HCT116 (cell line): ENCODE measurements at places on chromosomes 6 and 20. TPM values are rescaled to one million over a fixed set of nuclear protein-coding genes. Genes with fewer than 3 reads are reported as not detected.

The IPCEF1 gene
- 0.32 TPM for total RNA-seq

GRCh38 chr6:135743476-135743875 lies 108.0 kb upstream of the PDE7B start:
- no peak overlapping the region for H3K4me3 ChIP-seq
- no peak for DNase-seq
- no peaks in the 10 kb centered on the region for H3K36me3 ChIP-seq
- no peaks in the 10 kb centered on the region for H3K27me3 ChIP-seq

DNA sequence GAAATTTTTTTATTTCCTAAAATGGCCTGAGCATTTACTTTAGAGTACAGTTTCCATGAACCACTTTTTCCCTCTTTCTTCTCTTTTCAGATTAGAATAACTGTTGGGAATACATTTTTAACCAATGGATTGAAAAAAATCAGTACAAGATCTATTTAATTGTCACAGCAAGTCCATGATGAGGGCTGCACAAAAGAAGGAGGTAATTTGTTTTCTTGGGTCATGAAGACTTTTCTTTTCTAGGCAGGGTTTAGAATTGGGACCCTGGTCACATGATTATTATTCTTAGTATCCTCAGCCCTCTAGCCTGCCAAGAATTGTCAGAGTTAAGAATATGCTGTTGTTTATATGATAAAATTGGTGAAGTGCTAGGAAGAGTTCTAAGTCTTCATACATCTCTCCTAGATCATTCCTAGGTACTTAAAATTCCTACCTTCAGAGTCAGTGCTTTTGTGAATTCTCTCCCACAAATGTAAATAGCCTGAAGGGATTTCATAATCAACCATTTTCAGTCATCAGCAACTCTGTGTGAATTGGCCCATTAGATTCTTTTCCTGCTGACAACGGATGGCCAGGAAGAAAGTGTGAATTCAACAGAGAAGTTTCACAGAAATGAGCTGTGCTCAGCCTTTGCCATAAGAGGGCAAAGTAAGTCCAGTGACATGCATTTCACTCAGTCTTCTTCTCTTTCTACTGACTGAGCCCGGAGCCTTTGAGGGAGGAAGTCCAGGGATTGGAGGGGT lies 32.4 kb upstream of the TPBG start:
- H3K27me3 ChIP-seq: no peaks in the 10 kb centered on the region
- no peak overlapping the region for H3K27ac ChIP-seq
- no peaks in the 10 kb centered on the region; the same call in 1 of the 2 replicates for H3K4me1 ChIP-seq
- no peaks in the 10 kb centered on the region for H3K36me3 ChIP-seq
- DNase-seq: no peak
- H3K4me3 ChIP-seq: no peak overlapping the region

GRCh38 chr6:45000833-45001232 lies 327.3 kb upstream of the RUNX2 start:
- H3K27me3 ChIP-seq: no peaks in the 10 kb centered on the region
- H3K4me3 ChIP-seq: no peak overlapping the region
- H3K27ac ChIP-seq: no peak overlapping the region
- H3K4me1 ChIP-seq: no peaks in the 10 kb centered on the region

DNA sequence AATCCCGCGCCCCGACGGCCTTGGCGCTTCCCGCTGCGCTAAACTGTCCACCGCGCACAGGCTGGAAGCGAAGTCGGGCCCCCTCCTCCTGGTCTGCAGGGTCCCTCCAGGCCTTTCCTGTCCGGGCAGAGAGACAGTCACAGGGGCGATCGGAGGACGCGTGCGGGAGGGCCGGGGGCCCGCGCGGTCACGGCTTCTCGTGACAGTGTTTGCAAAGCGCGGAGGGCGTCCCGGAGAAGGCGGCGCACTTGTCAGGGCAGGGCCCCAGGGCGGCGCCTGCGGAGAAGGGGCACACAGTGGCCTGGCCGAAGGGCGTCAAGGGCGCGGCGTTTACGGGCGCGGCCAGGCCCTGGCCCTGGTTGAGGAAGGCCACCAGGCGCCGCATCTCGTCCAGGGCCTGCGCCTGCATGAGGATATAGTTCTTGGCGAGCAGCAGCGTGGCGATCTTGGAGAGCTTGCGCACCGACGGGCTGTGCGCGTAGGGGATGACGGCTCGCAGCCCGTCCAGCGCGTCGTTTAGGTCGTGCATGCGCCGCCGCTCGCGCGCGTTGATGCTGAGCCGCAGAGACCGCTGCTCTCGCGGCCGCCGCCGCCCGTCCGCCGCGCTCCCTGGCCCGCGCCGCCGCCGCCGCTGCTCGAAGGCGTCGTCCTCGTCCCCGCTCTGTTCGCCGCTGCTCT lies 763 bp downstream of the BHLHE23 start:
- DNase-seq: no peak
- no peaks in the 10 kb centered on the region for H3K27me3 ChIP-seq
- no peak overlapping the region for H3K4me3 ChIP-seq
- no peaks in the 10 kb centered on the region for H3K36me3 ChIP-seq

DNA sequence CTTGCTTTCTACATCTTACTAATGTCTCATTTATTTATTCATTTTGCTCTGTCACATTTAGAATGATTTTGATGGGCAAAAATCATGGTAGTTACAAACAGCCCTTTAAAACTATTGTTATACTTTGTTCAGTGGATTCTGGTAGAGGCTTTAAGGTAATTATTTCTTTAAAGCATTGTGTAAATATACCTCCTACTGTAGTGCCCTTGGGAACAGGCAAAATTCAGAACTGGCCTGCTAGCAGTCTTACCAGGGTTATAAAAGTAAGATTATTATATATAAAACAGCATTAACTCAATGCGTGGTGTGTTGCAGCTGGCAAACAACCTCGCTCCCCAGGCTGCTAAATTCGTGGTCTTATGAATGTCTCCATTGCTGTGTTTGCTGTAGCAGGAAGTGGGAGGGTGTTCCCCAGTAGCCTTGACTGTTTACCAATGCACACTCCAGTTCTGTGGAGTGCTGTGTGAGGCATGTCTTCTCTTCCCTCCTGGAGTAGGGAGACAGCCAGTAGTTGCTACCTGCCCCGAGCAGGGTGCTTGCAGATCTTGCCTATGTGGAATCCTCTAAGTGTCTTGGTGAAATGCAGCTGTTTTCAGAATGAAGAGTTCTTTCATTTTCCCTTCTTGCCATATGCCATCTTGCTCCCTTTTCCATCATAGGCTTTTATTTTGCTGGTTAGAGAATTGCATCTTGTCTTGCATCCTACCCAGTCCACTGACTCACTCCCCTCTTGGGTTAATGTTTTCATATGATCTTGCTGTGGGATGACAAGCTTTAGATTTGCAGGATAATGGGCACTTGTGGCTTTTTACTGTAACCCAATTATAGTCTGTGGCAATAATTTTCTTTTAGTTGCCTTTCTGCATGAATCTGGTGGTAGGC lies 45.3 kb downstream of the IGF2R start:
- H3K4me1 ChIP-seq: no peaks in the 10 kb centered on the region
- no peak for DNase-seq
- no peaks in the 10 kb centered on the region for H3K27me3 ChIP-seq
